ENCODE measurements at places on chromosomes 2 and 18.
A peak's percentile ranks its signal among the peaks of the same experiment; 100 is the strongest.

DNA sequence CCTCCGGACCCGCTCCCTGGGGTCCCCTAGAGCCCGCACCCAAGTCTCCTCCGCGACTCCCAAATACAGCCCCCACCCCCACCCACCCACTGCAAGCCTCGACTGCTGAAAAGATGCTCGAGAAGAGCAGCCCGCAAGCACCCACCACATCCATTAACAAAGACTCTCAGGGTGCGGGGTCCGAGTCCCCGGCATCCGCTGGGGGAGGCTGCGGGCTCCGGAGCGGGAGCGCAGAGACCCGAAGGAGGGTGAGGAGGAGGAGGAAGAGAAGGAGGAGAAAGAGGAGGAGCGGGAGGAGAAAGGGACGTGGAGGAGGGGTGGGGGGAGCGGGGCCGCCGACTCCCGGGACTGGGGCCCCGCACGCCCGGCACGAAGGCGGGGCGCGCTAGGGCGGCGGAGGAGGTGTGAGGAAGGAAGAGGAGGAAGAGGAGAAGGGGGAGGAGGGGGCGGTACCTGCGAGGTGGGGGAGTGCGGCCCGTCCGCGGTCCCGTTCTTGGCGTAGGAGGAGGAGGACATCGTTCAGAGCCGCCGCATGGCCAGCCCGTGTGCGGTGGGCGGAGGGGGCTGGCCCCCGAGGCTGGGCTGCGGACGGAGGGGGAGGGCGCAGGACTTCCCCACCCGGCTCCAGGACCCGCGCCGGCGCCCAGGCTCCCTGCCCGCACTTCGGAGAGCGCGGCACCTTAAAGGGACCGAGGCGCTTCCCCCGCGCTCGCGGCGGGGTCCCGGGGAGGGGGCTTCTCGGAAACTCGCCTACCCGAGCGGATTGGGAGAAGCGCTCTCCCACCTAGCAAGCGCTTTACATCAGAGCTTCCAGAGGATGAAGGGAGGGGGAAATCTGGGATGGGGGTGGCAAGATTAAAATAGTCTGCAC lies at the start of gene CACNB4:
Gene CACNB4, minus strand, starts transcription at position 549 of the 871 bp plus-strand sequence.
- DNase-seq = no peak

DNA sequence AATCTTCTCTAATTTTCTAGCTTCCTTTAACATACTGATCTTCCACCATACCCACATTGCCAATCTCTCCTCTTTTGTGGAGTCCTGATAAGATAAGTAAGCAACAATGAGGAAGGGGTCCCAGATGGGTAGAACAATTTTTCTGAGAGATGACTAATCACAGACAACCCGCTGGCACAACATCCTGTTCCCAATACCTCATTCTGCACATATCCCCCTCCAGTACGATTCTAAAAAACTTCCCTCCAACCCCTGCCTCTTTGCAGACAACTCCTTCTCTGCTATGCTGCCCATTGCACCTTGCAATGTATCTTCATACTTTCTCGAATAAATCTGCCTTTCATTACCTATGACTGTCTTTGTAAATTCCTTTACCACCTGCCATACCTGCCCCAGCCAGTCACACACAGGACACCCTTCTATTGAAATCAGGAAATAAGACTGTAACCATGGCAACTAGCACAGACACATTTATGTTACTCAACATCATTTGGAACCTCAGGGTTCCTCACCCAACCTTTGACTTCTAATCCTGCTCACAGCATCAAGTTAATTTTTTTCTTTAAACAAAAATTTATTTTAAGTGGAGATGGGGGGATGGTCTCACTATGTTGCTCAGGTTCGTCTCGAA lies 7.4 kb upstream of the EXOC6B start:
- DNase-seq = no peak

DNA sequence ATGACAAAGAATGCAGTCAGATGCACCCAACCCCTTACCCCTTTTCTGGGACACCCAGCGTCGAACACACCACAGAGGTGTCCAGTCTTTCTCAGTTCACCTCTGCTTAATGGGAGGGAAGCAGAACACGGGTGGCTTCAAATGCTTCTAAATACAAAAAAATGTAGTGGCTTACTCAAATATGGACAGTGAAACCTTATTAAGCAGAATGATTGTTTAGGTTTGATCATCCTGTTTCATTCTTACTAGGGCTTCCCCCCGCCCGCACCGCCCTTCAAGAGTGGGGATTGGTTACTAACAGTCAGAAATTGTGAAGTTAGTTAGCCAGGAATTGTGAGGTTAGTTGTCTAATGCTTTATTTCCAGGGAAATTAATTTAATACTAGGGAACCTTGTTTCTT lies 21.6 kb downstream of the ATG16L1 start:
- no peak for DNase-seq

GRCh38 chr2:183604065-183604464 lies 479.8 kb downstream of the NUP35 start:
- no peak for DNase-seq

DNA sequence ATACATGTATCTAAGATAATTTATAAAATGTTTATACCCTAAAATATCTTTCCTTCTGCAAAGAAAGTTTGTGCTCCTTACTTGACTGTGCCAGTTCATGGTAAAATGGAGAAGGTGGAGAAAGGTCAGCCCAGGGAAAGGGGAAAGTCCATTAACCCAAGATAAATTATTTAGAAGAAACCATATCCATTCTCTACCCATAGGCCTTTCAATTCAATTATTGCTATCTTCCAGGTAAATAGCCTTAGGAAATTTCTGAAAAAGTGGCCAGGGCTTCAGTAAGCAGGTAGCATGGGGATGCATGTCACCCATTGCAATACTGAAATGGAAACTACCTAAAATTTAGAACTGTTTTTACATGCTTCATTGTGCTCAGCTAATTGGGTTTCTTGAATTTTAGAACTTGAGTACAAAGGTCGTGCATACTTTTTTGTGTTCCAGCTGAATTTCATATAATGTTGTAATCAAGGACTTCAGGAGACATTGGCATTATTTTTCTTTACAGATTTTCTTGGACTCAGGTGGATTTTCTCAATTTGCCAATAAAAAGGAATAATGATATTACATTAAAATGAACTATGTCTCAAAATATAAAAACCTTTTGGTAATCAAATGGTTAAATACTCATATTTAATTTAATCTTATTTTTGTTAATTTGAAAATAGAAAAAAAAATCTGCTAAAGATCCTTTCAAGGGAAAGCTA lies 124.9 kb downstream of the CSRNP3 start:
- DNase-seq = no peak

DNA sequence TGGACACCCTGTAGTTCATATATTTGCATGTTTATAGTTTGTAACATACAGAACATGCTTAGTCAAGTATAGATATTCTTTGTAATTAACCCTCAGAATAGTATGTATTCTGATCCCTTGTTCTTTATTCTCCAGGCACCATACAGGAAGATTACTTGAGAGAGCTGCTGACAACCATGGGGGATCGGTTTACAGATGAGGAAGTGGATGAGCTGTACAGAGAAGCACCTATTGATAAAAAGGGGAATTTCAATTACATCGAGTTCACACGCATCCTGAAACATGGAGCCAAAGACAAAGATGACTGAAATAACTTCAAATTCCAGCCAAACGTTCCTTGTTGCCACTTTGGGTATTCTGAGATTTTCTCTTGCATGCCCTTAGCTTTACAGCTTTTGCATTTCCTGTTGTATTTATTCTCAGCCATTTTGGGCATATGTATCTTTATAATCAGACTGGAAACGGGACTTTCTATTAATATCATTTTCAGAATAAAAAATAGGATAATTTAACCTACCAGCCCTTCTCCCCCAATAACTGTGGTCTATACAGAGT lies 6.2 kb upstream of the MYL12B start:
- DNase-seq = no peak

DNA sequence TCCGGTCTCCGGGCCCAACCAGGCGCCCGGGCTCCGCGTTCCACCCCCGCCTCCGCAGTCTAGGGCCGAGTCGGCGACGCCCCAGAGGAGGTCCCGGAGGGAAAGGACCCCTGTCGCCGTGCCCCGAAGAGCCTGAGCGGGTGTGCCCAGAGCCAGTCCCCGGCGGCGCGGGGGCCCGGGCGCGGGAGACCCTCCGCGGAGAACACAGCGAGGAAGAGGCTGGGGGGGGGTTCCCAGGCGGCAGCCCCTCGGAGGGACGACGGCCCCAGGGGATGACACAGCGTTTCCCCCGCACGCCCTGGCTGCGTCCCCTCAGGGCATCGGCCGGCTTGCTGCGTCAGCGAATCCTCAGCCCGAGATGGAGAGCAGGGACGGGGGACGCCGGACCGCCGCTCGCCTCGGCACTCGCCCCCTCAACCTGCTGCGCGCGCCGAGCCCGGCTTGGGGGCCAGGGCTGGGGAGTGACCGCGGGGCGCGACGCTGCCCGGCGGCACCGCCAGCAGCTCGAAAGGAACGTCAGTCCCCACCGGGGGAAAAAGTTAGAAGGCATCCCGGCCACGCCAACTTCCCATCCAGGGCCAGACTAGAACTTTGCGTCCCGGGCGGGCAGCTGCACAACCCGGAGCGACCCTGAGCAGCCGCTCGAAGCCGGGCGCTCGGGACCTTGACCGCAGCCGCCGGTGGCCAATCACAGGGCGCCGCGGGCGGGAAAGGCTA lies 711 bp downstream of the SFXN5 start:
- peak; percentile 30 for DNase-seq

DNA sequence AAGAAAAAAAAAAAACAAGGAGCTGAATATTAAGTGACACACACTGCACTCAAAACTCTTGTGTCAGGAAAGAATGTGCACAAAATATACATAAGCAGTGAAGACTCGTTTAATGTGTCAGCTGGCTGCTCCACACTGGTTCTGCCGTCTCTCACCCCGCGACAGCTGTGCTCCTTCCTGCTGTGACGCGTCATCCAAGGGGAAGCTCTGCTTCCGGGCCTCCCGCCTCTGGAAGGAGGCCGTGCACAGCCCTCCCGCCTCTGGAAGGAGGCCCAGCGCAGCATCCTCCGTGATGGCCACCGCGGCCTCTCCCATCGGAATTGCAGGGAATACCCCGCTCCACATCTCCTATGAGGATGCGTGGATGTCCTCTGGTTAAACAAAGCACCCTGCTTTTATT lies 151.0 kb downstream of the HDAC4 start:
- no peak for DNase-seq

- DNase-seq = no peak
Observed at GRCh38 chr2:22536133-22536532, 848.8 kb upstream of the KLHL29 start.

GRCh38 chr18:54251606-54252390 lies 17.5 kb upstream of the POLI start:
- DNase-seq = no peak

DNA sequence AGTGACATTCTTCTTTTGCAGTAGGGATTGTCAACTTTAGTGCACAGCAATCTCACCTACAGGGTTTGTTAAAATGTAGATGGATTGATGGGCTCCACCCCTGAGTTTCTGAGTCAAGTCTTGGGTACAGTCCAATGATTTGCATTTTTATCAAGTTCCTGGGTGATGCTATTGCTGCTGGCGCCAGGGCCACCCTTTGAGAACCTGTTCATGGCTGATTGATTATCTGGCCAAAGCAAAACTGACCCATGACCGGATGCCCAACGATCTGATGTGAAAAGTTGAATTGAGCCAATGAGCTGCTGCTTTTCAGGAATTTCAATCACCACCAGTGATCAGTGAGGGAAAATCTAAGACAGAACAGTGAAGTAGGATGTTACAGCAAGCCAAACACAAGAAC lies 675.3 kb downstream of the TMEM182 start:
- DNase-seq = no peak

DNA sequence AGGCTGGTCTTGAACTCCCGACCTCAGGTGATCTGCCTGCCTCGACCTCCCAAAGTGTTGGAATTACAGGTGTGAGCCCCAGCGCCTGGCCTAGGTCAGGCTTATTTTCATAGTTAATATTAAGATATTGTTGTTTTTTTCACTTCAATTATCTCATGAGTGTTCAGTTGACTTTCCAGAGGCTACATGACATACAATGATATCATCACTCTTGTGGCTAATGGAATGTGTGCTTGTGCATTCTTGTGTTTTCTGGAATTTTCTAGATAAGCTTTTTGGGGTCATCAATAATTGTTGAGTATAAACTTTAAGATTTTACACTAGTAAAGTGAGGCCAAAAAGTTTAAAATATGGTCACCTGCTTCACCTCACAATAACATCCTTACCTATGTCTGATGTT lies 180.9 kb downstream of the FIGN start:
- DNase-seq = no peak

DNA sequence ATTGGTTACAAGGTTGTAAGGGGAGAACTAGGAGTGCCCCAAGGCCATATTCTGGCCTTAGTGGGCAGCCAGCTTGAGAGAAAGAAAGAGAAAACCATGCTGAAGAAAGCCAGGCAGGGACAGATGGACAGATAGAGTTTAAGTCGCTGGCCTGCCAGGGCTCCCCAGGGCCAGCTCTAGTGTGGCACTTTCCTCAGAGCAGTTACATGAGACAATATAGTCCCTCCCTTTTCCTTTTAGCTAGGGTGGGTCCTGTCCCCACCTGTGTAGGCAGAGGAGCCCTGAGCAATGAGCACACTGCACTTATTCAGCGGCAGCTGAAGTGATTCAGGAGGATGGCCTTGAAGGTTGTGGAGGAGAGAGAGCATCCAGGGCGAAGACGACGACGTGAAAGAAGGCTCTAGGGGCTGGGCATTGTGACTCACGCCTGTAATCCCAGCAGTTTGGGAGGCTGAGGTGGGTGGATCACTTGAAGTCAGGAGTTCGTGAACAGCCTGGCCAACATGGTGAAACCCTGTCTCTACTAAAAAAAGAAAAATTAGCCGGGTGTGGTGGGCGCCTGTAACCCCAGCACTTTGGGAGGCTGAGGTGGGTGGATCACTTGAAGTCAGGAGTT lies 152.0 kb upstream of the SLC1A4 start:
- DNase-seq = no peak

DNA sequence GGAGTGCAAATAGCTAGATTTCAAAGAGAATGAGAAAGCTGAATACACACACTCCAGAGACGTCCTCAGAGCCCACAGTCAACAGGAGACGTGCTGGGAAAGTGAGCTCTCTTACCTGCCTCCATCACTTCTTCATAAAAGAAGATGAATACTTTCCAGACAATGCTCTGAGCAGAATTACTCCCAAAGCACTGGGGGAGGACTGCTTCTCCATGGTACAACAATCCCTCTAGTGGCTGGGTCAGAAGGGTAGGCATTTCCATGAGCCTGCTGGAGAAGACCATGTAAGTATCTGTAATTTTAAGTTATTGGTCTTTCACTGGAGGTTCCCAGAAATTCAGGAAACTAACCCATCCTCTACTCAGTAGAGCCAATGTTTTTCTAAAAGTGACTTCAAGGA lies 190.3 kb downstream of the RBM43 start:
- DNase-seq = no peak

DNA sequence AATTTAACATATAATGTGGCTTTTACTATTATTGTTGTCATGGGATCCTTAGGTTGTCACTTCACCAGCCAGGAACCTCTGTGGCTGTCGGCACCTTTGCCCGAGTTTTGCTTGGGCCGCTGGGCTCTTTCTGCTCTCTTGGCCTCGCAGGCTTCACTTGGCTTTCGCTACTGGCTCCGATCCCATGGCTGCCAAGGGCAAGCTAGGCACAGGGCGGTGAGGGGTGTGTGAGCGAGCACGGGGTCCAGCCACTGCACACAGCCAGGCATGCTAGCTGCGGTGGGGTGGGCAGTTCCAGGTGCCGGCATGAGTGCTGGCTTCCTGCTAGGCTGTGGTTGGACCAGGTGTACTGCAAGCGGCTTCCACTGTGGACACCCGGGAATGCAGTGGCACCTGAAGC lies 23.4 kb upstream of the RAPGEF4 start:
- DNase-seq = no peak
